ENCODE measurements at places on chromosomes 6 and 20.

DNA sequence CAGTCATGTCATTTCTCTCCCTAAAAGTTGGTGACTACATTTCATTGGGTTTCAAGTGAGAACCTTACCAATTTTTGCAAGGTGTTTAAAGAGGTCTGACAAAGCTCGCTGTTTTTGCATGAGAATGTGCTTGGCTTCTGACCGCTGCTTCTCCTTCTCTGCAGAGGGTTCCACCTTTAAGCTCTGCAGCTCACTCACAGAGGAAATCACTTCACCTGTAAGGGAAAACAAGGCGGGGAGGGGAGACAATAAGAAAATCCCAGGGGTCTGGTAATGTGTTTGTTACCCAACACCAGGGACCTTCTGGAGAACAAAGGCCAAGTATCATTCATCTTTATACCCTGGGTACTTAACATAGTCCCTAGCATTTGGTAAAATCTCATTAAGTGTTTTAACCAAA lies 40.0 kb upstream of the LYRM2 start:
- DNase-seq: no peak

- peak; percentile 27 for DNase-seq
Measured at GRCh38 chr20:40718982-40719729, 30.1 kb upstream of the MAFB start.

DNA sequence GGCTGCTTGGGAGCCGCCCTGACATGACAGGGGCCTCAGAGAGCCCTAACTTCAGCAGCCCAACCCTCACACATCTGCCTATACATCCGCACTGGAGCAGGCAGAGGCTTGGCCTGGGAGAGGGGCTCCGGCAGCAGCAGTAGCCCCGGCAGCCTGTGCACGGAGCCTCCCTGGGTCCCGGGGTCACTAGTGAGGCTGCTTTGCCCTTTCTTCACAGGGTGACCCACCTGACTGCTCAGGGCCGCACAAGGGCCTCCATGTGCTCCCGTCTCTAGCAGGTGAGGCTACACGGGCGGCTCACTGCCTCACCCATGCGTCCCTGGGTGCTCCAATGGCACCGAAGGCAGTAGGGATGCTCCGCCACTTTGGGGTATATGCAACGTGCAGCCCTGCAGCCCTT lies 36.7 kb upstream of the STX16 start:
- no peak for DNase-seq

- DNase-seq: peak; percentile 58
Measured at GRCh38 chr6:37021356-37022129, 16.1 kb downstream of the FGD2 start.

DNA sequence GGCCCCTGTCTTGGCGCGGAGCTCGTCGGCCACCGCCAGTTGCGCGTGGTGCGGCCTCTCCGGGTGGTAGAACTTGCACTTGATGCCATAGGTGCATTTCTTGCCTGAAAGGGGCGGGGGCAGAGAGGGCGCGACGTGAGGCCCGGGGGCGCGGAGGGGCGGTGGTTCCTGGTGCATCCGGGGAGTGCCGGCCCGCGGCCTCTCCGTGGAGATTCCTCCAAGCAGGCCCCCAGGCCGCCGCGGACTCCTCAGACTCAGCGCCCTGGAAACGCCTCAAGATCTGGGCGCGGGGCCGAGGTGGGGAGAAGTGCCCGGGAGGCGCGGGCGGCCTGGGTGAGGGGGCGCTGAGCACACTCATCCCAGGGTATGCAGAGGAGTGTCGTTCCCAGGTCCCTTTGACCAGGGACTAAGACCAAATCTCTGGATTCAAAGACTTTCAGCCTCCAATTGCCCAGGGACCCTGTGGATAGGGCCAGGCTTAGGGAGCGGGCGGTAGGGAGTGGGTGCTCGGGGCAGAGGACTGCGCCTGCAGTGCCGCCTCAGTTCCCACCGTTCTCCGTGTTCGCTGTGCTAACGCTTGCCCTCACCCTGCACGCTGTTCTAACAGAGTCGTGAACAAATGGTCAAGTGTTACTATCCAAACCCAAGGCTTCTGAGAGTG lies 33.3 kb downstream of the ZC3H12D start:
- peak; percentile 39 for DNase-seq

All from muscle of leg (tissue), 16 donors.